Amygdala (tissue), 56 donors: ENCODE measurements at places on chromosomes 4 and X.

GRCh38 chrX:38085813-38086212 lies 79.5 kb downstream of the SYTL5 start:
- no peak for DNase-seq

GRCh38 chr4:1002131-1002630 lies 9.0 kb upstream of the SLC26A1 start:
- no peak for DNase-seq

- no peak for DNase-seq
Observed at GRCh38 chrX:110167952-110168451, 149.9 kb downstream of the AMMECR1 start.

DNA sequence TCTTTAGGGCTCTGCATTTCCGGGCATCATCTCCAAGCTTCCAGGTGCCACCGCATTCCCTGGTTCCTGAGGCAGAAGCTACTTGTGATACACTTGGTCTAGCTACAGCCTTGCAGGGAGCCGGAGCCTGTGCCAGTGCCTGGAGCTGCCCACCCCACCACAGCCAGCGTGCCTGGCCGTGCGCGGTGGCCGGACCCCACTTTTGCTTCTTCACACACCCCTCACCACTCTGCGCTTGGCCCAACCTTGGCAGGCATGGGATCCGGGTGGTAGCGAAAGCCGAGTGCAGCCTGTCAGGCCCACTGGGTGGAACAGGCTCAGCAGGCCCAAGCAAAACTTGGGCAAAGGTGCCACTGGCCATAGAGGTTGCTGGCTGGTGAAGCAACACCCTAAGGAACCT lies 823.7 kb downstream of the GLUD2 start:
- no peak for DNase-seq

- DNase-seq = no peak
Observed at GRCh38 chrX:997631-998137, 214.8 kb downstream of the CRLF2 start.

DNA sequence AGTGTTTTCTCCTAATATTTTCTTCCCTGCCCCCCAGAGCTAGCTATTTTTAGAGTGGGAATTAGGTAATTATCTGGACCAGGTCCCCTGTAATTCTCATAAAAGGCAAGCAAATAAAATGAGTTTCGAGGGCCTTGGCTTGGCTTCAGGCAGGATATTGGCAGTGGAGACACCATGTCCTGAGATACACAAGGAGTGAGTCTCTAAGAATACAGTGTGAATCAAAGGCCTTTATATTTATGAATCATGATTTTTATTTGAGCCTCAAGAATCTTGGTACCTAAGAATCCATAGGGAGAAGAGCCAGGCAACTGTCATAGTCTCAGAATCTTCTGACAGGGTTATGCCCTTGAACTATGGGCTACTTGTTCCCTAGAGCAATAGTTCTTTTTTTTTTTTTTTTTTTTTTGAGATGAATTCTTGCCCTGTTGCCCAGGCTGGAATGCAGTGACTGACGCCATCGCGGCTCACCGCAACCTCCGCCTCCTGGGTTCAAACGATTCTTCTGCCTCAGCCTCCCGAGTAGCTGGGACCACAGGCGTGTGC lies 205.4 kb downstream of the LDB2 start:
- DNase-seq = no peak

DNA sequence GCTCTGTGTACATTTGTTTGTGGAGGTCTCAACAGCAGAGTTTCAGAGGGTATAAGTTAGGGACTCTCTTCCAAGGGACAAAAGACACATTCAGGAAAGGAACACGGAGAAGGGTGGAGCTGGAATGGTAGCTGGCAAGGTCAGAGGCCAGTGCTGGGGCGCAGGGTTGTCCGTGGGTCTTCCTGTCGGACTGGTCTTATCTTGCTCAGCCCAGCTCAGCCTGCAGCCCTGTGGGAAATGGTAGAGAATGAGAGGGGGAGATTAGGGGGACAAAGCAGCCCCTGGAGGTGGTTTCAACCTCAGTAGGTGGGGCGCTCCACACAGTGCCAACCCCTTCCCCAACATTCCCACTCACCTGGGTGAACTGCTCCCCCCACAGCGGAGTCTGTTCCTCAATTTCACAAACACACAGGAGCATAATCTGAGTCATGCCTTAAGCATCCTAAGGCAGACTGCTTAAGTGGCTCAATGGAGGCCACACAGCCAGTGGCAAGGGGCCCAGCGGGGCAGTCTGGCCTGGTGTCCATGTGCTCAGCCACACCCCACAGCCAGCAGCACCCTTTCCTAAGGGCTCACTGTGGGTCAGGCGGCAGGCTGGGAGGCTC lies 6.9 kb upstream of the HDAC6 start:
- DNase-seq = no peak

GRCh38 chr4:141656031-141656430 lies 19.6 kb downstream of the IL15 start:
- no peak for DNase-seq

DNA sequence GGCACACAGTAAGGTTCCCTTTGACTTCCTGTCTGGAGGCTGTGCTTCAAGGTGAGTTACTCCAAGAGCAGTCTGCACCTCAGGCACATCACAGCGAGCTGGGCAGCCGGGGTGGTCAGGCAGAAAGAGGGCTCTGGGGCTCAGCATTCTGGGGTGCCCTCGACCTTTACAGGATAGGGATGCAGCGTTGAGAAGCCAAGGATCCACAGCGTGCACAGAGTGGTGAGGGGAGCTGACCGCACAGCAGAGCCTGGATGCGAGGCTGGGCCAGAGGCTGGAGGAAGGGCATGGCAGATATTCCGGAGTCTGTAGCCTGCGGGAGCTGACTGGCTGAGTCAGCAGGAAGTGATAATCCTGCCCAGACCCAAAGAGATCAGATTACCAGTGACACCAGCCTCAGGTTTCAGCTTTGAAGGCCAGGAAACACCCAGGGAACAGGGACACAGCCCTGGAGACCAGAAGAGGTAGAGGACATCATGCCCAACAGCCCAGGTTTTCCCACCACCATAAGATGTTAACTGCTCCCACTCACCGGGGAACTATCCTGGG lies 38.4 kb upstream of the PDLIM3 start:
- DNase-seq = no peak

DNA sequence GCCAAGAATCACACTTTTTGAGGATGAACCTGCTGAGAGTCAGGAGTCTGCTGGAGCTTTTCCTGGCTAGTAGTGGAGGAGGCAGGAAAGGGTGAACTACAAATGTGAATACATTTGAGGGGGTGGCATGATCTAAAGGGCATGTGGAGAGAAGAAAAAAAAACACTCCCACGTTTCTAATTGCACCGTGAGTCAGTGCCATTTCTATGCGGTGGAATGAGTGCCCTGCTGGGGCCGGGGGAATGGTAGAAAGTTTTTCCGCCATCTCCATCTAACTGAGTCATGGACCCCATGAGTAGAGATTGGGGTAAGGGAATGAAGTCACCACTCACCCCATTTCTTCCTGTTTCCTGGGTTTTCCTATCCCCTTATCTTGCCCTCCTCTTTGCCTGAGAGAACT lies 19.8 kb downstream of the BEX3 start:
- DNase-seq = no peak
